ENCODE measurements at places on chromosomes 7 and 10.

GRCh38 chr10:132847416-132847777 is 61.5 kb upstream of the NKX6-2 start:
- no peak for DNase-seq

- DNase-seq: no peak
These were observed 69.0 kb downstream of the ADD3 start for GRCh38 chr10:110076559-110077318.

GRCh38 chr7:121300685-121301420 is 27.9 kb upstream of the WNT16 start:
- DNase-seq: no peak

- DNase-seq: no peak
These were observed 769.3 kb downstream of the MAGI2 start for GRCh38 chr7:78684201-78684600.

DNA sequence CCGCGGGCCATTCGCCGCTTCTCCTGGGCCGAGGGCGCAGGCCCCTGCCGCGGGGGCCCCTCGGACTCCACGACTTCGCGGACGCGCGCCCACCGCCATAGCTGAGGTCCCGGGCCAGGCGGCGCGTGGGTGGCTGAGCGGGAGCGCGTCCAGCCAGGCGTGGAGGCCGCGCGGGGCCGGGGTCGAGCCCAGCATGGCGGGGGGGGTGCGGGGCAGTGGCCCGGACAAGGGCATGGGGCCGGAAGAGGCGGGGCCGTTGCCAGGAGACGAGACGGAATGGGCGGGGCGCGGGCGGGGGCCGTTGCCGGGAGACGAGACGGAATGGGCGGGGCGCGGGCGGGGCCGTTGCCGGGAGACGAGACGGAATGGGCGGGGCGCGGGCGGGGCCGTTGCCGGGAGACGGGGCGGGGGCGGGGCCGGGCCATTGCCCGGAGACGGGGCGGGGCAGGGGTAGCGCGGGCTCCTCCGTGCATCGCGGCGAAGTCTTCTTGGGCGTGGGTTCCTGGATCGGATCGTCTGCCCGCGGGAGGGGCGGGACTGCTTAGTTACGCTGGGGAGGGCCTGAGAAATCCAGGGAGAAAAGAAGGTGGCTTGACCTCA is 14.8 kb downstream of the ADAM8 start:
- DNase-seq: peak; percentile 88

DNA sequence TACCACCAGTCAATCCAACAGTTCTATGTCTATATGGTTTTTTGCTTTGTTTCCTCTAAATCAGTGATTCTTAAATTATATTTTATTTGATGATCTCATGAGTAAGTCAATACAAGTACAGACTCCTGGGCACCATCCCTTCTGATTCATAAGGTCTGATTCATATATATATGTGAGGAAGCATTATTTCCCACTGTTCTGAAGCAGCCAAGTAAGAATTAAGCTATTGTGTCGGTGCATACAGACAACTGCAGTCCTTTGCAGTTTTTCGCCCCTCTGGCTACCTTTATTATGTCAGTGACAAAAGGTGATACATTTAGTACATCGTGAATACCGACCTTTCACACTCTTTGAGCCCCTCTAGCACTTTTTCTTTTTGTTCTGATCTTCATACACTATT is 1079.6 kb upstream of the C7orf33 start:
- no peak for DNase-seq

DNA sequence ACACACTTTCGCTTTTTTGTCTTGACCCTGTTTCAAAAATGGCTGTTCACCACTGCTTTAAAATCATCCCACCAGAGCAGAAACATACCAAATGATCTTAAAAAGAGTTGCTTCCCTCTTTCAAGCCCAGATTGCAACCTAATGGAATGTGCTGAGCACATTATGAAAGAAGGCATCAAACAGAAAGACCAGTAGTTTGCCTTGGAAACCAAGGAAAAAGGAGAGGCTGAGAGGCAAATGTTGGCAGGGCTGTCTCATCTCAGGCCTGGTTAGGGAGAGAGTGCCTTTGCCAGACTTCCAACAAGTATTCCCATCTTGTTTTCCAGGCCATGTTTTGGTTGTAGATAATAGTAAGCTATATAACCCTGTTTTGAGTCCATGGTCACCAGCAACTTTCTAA is 64.3 kb downstream of the ABCB4 start:
- no peak for DNase-seq

GRCh38 chr10:81817596-81818170 is 57.3 kb upstream of the NRG3 start:
- DNase-seq: no peak

Data from tibial nerve (tissue), 4 donors.